Activated T-helper 17 cell treated with anti-CD3 and anti-CD28 coated beads, Interleukin-2, amount 50 U/mL, for 72 hours (primary cell): ENCODE measurements at places on chromosomes 2 and 18. TPM values are rescaled to one million over a fixed set of nuclear protein-coding genes. Genes with fewer than 3 reads are reported as not detected.
A peak's percentile ranks its signal among the peaks of the same experiment; 100 is the strongest.

- no peak for ATAC-seq
Measured at GRCh38 chr2:24253303-24253919, 78.6 kb downstream of the FAM228A start.

GRCh38 chr18:77086034-77086433, 46.5 kb downstream of the MBP start:
- ATAC-seq: peak; percentile 51

Gene CPO
- not detected for total RNA-seq

Gene SLC11A1
- total RNA-seq: 0.09 TPM
